ENCODE measurements at places on chromosomes 4 and X.

DNA sequence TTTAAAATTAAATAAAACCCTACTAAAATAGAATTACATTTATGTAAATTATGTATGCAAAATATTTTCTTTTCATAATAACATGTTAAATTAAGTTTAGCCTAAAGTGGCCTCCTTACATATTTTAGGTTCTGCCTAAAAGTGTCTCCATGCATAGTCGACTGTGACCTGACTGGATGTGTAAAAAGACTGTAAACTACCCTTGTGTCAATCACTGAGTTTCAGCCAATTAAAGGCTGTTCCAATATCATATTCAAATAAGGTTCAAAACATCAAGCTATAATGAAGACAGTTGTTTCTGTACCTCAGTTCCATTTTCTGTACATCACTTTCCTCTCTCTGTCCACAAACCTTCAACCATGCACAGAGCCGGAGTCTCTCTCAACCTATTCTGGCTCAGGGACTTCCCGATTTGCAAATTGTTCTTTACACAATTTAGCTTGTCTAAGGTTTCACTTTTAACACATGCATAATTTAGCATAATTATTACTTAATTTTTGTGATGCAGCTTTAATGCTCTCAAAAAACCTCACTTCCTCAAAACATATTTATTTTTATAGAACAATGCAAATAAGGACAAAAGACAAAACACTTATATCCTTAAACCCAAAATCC lies 60.1 kb downstream of the SH3RF1 start:
- DNase-seq = no peak

GRCh38 chr4:87097075-87097474 lies 123.3 kb downstream of the KLHL8 start:
- no peak for DNase-seq

- no peak for DNase-seq
These were observed 412 bp downstream of the SLC10A3 start for GRCh38 chrX:154490021-154490413.

GRCh38 chr4:76302826-76303438 lies 3.6 kb upstream of the STBD1 start:
- no peak for DNase-seq

GRCh38 chr4:147851135-147851534 lies 119.2 kb downstream of the ARHGAP10 start:
- no peak for DNase-seq

- no peak for DNase-seq
These were observed 25.5 kb upstream of the ZNF330 start for GRCh38 chr4:141195095-141195707.

- DNase-seq = no peak
These were observed 10.0 kb upstream of the OPHN1 start for GRCh38 chrX:68443155-68443868.

DNA sequence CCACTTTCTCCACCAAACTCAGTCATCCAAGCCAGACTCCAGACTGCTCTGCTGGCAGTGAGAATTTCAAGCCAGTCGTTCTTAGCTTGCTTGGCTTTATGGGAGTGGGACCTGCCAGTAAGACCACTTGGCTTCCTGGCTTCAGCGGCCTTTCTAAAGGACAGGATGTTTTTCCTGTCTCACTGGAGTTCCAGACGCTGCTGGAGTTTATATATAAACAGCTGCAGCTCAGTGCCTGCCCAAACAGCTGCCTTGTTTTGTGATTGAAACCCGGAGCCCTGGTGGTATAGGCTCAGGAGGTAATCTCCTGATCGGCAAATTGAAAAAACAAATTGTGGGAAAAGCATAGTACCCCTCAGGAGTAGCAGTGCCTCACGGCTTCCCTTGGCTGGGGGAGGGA lies 1165.8 kb upstream of the ADGRL3 start:
- no peak for DNase-seq

DNA sequence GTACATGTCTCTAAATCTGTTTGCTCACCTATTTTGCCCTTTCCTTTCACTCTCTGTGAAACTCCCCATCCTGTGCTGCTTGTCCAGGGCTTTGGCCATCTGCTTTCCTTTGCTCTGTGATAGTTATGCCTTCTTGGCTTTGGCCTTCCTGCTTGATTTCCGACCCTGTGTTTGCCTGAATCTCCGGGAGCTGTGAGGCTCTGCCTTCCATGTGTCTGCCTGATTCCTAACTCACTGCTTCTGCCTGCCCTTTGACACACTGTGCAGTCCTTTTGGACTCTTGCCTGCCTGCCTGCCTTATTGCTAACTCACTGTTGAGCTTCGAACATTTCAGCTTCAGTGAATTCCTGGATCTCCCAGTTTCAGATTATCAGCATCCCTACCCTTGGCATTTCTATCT lies 143.1 kb downstream of the C4orf33 start:
- DNase-seq = no peak

DNA sequence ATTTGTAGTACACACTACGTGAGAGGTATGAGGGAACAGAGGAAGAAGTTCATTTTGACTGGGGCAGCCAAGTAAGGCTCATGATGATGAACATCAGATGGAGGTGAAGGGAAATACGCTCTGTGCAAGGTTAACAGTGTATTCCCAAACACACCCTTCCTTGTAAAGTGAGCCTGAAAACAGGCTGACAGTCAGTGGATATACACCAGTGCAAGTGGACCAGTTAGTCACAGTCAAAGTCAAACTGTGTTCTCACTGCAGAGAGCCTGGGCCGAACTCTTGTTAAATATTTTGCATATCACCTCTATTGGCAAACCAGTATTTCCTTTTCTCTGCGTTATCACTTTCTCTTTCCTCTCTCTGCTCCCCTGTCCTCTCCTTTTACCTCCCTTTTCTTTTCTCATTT lies 23.4 kb upstream of the RHOH start:
- no peak for DNase-seq

DNA sequence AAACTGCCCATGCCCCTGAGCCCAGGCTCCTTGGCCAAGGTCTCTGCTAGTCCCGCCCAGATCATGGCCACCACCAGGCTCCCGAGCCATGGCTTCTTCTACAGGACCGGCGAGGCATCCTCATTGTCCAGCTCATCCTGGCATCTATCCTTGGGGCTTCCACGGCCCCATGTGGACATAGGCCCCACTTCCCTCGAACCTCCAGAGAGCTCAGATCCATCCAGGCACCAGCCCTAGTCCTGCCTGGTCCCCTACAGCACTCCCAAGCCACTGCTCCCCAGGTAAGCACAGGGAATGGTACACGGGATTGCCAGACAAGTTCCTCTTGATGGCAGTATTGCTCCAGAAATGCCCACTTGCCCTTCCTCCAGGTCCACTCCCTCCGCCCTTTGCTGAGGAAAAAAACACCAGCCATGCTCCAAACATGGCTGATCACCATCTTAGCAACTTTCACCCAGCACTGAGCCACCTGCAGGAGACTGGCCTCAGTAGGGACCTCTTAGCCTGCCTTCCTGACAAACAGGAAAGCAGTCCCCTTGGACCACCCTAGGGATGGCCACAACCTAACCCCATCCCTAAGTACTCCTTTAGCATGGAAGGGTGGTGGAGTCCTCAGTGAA lies 272.1 kb upstream of the AGTR2 start:
- DNase-seq = no peak

DNA sequence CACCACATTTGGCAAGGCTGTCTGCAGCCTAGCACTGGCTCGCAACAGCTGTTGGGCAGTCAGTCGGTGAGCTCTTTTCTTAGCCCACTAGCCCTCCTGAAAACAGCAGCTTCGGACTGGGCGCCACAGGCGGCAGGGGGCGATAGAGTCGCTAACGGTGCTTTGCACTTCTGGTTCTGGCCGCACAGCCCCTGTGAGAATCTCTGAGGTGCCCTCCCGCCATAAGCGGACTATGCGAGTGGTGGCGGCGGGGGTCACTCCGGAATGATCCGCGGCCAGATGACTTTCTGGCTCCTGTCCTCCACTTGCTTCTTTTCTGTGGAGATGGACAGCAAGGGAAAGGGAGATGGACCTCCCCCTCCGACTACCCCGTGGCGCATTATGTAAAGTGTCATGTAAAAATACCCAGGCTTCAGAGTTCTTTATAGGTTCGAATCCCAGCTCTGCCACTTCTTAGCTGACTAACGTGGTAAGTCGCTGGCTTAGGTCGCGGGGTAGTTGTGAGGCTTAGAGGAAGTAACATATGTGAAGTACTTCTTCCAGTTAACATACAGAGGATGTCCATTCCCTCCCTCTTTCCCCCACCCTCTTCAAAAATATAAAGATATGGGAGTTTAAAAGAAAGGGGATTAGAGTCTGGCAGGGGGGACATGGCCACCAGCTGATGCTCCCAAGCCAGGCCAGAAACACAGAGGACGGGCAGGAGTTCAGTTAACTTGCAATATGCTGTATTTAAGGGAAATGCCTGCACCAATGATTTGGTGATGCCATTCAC lies 11.0 kb downstream of the ARHGAP36 start:
- DNase-seq = no peak

DNA sequence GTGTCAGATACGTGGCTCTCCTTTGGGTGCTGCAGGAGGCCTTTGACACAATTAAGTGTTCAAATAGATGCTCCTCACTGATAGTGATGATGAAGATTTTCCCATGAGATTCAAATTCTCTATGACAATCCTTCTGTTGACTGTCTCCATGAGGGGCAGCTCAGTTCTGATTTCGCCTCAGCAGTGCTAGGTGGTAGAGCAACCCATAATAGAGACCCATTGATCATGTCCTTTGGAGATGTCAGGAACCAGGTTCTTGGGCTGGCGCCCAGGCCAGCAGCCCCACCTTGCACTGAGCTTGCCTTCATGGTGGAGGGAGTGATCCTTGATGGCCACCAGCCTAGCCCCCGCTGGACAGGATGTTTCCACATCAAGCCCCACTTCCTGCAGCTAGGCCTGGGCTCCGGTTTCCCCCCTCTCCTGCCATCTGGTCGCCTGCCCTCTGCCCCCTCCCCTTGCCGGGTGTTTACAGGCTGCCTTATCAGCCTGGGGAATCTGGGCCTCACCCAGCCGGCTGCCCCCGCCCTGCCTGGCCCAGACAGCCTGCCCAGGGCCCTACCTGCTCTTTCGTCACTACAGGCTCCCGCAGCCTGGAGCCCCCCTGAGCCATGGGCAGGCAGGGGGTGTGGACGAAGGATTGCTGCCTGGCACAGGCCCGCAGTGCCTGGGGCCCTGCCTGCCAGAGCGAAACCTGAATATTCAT lies 12.6 kb downstream of the ELF4 start:
- DNase-seq = no peak
